Hepatocyte (in vitro differentiated cells): ENCODE measurements at places on chromosomes 1 and 21. TPM values are rescaled to one million over a fixed set of nuclear protein-coding genes. Genes with fewer than 3 reads are reported as not detected.

GRCh38 chr1:192067360-192067759 is 90.9 kb upstream of the RGS18 start:
- no peaks in the 10 kb centered on the region for H3K36me3 ChIP-seq
- no peak for DNase-seq
- H3K27me3 ChIP-seq = no peaks in the 10 kb centered on the region
- no peaks in the 10 kb centered on the region for H3K4me1 ChIP-seq
- no peak overlapping the region for H3K4me3 ChIP-seq

DNA sequence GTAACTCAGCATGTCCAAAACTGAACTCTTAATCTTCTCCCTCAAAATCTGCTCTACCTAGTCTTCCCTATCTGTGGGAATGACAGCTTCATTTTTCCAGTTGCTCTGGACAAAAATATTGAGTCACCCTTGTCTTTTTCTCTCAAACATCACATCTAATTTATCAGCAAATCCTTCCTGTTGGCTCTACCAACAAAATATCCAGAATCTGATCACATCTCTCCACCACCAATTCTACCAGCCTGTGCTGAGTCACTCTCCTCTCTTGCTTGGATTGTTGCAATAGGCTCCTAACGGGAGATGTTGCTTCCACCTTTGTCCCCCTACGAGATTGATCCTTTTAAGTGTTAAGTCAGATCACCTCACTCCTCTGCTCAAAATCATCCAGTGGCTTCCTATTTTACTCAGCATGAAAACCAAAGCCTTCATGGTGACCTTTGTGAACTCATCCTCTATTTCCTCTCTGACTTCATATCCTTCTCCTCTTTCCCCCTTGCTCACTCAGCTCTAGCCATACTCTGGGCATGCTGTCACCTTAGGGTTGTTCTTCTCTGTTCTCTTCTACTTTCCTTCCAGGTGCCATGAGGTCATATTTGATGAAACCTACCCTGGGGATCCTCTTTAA is 21.5 kb upstream of the SMYD2 start:
- DNase-seq = no peak
- no peak overlapping the region for H3K4me3 ChIP-seq
- no peaks in the 10 kb centered on the region for H3K4me1 ChIP-seq

GRCh38 chr1:12542616-12543592 is 75.1 kb downstream of the DHRS3 start:
- DNase-seq = no peak
- H3K27ac ChIP-seq = no peak overlapping the region

DNA sequence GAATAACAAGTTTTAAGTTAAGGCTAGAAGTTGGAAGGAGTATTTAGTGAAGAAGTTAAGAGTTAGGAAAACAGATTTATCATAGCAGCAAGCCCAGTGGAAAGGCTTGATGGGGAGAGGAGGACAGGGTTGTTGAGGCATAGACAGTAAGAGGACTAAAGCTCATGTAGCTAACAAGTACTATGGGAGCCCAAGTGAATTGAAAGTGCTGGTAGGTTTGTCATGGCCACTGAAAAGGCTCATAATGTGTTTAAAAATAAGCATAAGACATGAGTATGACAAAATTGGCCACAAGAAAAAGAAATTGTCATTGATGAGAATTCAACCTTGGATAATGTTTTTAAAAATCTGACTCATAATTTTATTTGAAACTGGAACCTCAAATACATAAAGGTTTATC is 49.2 kb upstream of the CRB1 start:
- H3K27me3 ChIP-seq = no peaks in the 10 kb centered on the region
- no peak for DNase-seq
- no peak overlapping the region for H3K27ac ChIP-seq
- no peaks in the 10 kb centered on the region for H3K36me3 ChIP-seq
- no peak overlapping the region for H3K4me3 ChIP-seq
- no peaks in the 10 kb centered on the region for H3K4me1 ChIP-seq

- no peak overlapping the region for H3K27ac ChIP-seq
- H3K4me1 ChIP-seq = peaks cover 11% of the 10 kb centered on the region
- no peaks in the 10 kb centered on the region for H3K36me3 ChIP-seq
- no peak for DNase-seq
Observed at GRCh38 chr1:47182676-47183235, 7.1 kb downstream of the PDZK1IP1 start.

DNA sequence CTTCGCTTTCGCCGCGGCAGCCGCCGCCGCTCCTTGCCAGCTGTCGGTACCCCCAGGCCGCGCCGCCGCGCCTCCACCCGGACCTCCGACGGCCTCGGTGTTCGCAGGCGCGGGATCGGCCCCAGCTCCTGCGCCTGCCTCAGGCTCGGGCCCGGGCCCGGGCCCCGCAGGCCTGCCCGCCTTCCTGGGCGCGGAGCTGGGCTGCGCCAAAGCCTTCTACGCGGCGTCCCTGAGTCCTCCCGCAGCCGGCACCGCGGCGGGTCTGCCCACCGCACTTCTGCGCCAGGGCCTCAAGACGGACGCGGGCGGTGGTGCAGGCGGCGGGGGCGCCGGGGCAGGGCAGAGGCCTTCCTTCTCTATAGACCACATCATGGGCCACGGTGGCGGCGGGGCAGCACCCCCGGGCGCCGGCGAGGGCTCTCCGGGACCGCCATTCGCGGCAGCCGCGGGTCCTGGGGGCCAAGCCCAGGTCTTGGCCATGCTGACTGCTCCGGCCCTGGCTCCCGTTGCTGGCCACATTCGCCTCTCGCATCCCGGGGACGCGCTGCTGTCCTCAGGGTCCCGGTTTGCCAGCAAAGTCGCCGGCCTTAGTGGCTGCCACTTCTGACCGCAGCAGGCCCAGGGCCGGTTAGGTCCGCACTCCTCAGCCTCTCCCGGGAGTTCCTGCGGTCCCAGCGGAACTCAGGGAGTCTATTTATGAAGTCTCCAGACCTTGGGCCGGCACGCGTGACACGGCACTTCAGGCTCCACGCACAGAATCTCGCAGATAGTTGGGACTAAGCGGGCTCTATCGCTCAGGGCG is 1.4 kb downstream of the FOXD2 start:
- H3K36me3 ChIP-seq = no peaks in the 10 kb centered on the region
- no peak overlapping the region for H3K27ac ChIP-seq
- H3K4me1 ChIP-seq = peaks cover 13% of the 10 kb centered on the region
- H3K27me3 ChIP-seq = peaks cover 78% of the 10 kb centered on the region
- H3K4me3 ChIP-seq = peak overlapping the region; percentile 13

DNA sequence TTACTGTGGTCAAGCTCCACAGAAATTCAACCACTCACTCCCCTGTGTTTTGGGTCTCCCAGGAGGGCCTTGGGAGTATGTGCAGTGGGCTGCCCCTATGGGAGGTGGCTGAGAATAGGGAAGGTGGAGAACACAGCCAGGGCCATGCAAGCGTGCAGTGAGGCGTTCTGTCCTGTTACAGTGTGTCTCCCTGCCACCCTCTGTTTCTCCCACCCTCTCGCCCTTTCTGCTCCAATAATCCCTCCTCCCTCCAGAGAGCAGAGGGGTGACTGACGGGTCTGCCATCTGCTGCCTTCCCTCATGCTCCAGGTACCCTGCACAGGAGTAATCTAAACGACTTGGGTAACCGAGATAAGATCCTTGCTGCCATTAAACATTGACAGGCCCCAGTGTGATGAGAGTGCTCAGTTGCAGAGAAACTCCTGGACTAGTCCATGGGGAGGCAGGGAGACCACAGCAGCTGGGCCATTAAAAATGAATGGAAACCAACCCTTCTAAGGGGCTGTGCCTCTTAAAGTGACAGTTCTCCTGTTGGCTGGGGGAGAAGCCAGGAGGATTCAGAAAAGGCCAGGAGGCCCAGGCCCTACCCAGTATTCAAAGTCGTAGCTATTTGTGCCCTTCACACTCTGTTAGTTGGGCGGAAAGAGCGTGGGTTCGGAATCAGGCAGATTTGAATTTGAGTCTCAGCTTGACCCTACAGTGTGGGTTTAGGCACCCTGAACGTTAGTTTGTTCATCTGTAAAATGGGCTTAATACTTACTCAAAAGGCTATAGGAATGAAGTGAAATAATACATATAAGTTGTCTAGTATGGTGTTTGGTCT is 22.4 kb upstream of the BTG2 start:
- H3K27me3 ChIP-seq = no peaks in the 10 kb centered on the region
- DNase-seq = peak; percentile 69
- H3K36me3 ChIP-seq = no peaks in the 10 kb centered on the region
- H3K4me1 ChIP-seq = peaks cover 54% of the 10 kb centered on the region
- peak overlapping the region; percentile 94 for H3K27ac ChIP-seq
- no peak overlapping the region for H3K4me3 ChIP-seq

GRCh38 chr1:37303884-37304574 is 170.4 kb upstream of the ZC3H12A start:
- no peak for DNase-seq
- H3K4me3 ChIP-seq = no peak overlapping the region
- H3K27me3 ChIP-seq = peaks cover 16% of the 10 kb centered on the region
- no peak overlapping the region for H3K27ac ChIP-seq
- no peaks in the 10 kb centered on the region for H3K4me1 ChIP-seq

- no peaks in the 10 kb centered on the region for H3K27me3 ChIP-seq
- no peak overlapping the region for H3K27ac ChIP-seq
- H3K4me3 ChIP-seq = no peak overlapping the region
- no peak for DNase-seq
- no peaks in the 10 kb centered on the region for H3K36me3 ChIP-seq
- peaks cover 4% of the 10 kb centered on the region for H3K4me1 ChIP-seq
Observed at GRCh38 chr1:208509072-208509471, 264.9 kb upstream of the PLXNA2 start.

GJA5 gene
- 6.0 and 12.4 TPM in 2 replicates for total RNA-seq

- DNase-seq = no peak
- H3K27ac ChIP-seq = no peak overlapping the region
- H3K4me1 ChIP-seq = no peaks in the 10 kb centered on the region
- no peaks in the 10 kb centered on the region for H3K27me3 ChIP-seq
- no peaks in the 10 kb centered on the region for H3K36me3 ChIP-seq
- H3K4me3 ChIP-seq = no peak overlapping the region
Observed at GRCh38 chr21:16377120-16377658, 647.4 kb downstream of the USP25 start.

PBX1 gene
- 61.2 and 61.6 TPM in 2 replicates for total RNA-seq

TPTE gene
- total RNA-seq = not detected in 2 replicates

DNA sequence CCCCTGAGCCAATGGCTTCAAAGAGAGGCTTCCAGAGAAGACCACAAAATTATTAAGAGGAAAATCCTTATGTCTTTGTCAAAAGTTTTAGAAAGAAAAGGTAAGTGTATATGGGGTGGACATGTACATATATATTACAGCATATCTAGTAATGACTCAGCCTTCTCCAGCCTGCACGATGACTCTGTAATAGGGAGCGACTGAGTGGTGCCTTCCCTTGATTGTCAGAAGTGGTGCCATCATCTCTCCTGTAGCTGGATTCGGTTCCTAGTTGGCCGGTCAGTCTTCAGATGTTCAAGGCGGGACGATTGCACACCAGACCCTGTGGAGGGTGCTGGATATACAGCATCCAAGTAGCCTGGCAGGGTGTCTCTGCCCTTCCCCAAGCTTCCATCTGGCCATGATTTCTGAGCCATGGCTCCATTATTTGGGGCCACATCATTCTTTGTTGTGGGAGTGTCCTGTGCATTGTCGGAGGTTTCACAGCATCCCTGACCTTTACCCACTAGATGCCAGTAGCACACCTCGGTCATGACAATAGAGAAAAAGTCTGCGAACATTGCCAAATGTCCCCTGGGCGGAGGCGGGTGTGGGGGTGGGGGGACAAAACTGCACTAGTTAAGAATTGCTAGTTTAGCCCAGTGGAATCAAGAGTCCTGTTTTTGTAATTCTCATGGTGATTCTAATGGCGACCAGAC is 206.2 kb upstream of the KAZN start:
- no peaks in the 10 kb centered on the region for H3K27me3 ChIP-seq
- H3K27ac ChIP-seq = no peak overlapping the region
- H3K36me3 ChIP-seq = no peaks in the 10 kb centered on the region
- H3K4me1 ChIP-seq = no peaks in the 10 kb centered on the region
- no peak for DNase-seq
- no peak overlapping the region for H3K4me3 ChIP-seq

DNA sequence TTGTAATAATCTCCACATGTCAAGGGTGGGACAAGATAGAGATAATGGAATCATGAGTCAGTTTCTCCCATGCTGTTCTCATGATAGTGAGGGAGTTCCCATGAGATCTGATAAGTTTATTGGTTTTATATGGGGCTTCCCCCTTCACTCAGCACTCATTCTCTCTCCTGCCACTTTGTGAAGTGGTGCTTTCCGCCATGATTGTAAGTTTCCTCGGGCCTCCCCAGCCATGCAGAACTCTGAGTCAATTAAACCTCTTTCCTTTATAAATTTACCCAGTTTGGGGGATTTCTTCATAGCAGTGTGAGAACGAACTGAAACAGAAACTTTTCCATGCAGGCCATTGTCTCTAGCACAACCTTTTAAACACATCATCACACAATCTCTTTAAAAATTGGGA is 221.5 kb upstream of the BRINP3 start:
- DNase-seq = no peak
- no peaks in the 10 kb centered on the region for H3K36me3 ChIP-seq
- no peaks in the 10 kb centered on the region for H3K27me3 ChIP-seq
- no peaks in the 10 kb centered on the region for H3K4me1 ChIP-seq
- H3K27ac ChIP-seq = no peak overlapping the region

- H3K27ac ChIP-seq = no peak overlapping the region
- no peak overlapping the region for H3K4me3 ChIP-seq
- H3K27me3 ChIP-seq = no peaks in the 10 kb centered on the region
- no peaks in the 10 kb centered on the region for H3K4me1 ChIP-seq
- no peaks in the 10 kb centered on the region for H3K36me3 ChIP-seq
Observed at GRCh38 chr21:40732253-40733023, 114.5 kb downstream of the DSCAM start.

DNA sequence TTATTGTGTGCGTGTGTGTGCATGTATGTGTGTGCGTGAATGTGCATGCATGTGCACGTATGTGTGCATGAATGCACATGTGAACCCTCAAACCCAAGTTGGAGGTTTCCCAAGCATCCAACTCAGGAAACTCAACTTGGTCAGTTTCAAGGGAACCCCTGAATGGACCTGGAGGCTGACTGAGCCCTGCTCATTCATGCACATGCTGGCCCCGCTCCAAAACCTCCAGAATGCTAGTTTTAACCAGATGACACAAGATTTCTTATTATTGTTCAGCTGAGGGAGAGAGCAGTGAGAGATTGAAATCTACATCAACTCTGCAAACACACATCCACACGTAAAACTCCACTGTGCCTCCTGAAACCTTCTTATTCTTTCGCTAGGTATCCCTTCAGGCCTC is 104.4 kb downstream of the OMA1 start:
- H3K27me3 ChIP-seq = no peaks in the 10 kb centered on the region
- H3K36me3 ChIP-seq = no peaks in the 10 kb centered on the region
- peaks cover 11% of the 10 kb centered on the region for H3K4me1 ChIP-seq
- H3K4me3 ChIP-seq = no peak overlapping the region
- no peak for DNase-seq

FAM163A gene
- 0.12 and 0.43 TPM in 2 replicates for total RNA-seq

DNA sequence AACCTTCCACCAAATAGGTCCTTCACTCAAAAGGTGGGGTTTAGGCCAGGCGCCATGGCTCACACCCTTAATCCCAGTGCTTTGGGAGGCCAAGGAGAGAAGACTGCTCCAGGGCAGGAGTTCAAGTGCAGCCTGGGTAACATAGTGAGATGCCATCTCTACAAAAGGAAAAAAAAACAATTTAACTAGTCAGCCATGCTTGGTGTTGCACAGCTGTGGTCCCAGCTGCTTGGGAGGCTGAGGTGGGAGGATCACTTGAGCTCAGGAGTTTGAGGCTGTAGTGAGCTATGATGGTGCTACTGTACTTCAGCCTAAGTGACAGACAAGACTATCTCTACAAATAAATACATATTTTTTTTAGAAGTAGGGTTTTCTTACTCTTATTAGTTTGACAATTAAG is 617.5 kb downstream of the KIF26B start:
- H3K4me1 ChIP-seq = peaks cover 19% of the 10 kb centered on the region
- DNase-seq = no peak
- no peak overlapping the region for H3K4me3 ChIP-seq
